ENCODE measurements at places on chromosomes 5 and 9.
A peak's percentile ranks its signal among the peaks of the same experiment; 100 is the strongest.

- DNase-seq, result no peak
These were observed 617.8 kb upstream of the DMAC1 start for GRCh38 chr9:8417341-8417740.

DNA sequence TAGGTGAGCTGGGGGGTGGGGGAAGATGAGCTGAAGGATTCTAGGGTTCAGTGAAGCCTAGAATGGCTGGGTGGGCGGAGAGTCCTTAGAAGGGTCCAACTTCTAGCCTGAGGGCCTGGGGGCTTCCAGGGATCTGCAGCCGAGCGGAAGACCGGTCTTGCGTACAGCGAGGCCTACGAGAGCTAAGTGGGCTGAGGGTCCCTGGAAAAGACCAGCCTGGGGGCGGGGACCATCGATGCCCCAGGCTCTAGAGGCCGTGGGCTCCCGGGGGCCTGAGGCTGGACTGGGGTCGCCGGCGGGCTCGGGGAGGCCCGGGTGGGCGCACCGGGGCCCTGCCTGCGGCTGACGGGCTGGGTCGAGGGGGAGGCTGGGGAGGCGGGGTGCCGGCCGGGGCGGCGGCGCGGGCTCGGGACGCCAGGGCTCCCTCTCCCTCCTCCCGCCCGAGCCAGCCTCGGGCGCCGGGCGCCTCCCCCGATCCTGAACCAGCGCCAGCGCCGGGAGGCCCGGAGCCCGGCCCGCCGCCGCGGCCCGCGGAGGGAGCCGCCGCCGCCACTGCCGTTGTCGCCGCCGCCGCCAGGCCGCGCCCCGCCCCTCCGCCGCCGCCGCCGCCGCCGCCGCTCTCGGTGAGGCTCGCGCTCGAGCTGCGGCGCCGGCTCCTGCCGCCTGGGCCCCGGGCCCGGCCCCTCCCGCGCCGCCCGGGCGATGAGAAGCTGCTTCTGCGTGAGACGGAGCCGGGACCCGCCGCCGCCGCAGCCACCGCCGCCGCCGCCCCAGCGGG is at the start of gene MVB12B:
Gene MVB12B (plus strand): TSS at position 602 of the 778 bp plus-strand sequence. CDS start 101 bp downstream, at position 703.
- peak; percentile 42 for DNase-seq

DNA sequence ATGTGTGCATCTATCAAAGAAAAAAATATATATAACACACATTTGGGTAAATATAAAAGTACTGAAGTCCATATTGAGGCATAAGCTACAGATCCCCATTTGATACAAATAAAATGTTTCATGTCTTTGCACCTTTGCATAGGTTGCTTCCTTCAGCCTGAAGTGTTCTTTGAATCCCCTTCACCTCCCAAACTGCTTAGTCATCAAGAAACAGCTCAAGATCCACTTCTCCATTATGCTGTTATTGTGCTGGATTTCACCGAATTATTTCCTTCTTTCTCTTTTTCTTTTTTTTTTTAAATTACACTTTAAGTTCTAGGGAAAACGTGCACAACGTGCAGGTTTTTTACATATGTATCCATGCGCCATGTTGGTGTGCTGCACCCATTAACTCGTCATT is 419.1 kb downstream of the ENC1 start:
- DNase-seq, result no peak

GRCh38 chr9:115018547-115019435 is 88.4 kb upstream of the TNFSF8 start:
- DNase-seq, result no peak

GRCh38 chr9:33241298-33241697 is 1.3 kb downstream of the SPINK4 start:
- DNase-seq, result no peak

DNA sequence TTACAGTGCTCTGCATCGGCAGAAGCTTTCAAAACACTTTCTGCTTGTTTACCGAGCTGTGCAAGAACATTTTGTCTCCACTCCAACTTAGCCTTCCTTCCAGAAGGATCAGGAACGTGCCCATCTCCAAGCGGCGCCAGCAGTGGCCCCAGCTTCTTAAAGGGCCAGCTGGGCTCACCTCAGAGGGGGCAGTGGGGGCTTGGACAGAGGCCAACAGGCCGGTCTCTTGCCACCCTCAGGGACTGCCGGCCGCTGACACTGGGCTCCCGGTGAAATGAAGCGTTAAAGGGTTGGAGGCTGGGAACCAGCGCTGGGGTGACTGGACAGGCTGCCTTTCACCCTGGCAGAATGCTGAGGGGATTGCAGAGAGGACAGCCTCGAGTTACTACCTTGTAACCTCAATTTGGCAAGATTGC is 67.0 kb upstream of the RNU6ATAC start:
- DNase-seq, result no peak

GRCh38 chr9:69009708-69010107 is 4.2 kb downstream of the PRKACG start:
- no peak for DNase-seq

GRCh38 chr5:139652788-139653241 is 4.7 kb downstream of the CXXC5 start:
- no peak for DNase-seq

- no peak for DNase-seq
These were observed 74.3 kb upstream of the DAB2IP start for GRCh38 chr9:121577166-121577565.

DNA sequence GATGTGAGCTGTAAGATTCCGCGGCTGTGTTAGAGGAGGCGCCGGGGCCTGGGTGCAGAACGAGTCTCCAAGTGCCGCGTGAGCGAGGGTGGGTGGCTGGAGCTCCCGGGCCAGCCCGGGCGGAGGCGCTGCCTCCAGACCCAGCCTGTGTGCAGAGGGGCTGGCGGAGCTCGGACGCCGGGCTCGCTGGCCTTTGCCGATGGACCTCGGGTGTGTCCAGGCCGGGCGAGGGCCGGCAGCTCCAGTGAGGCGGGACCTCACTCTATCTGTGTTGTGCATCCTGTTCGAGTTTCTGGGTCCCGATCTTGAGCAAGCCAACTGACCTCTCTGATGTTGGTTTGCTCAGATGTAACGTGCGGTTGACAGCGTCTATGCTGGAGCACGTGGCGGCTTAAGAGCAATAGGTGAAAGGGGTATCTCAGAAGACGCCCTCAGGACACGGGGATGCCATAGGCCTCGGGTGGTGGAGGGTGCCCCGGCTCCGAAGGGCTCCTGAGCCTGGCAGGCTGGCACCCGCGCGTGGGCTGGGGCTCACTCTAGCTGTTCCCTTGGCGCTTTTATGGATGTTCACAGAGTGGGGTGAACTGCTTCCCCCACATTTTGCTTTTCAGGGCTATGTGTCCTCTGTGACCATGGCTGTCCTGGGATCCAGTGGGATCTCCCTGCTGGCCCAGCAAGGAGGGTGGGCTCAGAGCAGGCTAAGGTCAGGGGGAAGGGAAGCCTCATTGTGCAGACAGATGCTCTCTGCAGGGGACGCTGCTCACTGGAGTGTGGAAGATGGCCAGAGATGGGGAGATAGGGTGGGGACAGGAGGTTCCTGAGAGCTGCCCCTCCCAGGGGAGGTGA is 69.8 kb downstream of the MRPL36 start:
- DNase-seq, result no peak

DNA sequence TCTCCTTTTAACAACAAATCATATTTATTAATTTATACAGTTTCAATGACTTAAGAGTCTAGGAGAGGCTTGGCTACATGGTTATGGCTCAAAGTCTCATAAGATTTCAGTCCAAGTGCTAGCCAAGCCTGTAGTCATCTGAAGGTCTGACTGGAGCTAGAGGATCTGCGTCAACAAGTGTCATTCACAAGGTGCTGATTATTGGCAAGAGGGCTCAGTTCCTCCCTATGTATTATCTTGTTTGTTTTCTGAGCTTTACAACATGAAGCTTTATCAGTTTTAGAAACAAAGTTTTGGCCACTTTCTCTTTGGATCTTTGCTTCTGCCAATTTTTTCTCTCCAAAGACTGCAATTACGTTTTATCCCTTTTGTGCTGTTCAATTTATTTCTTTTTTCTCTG is 94.7 kb downstream of the RICTOR start:
- DNase-seq, result no peak

GRCh38 chr9:33748633-33749304 is 46.6 kb upstream of the PRSS3 start:
- peak; percentile 34 for DNase-seq

DNA sequence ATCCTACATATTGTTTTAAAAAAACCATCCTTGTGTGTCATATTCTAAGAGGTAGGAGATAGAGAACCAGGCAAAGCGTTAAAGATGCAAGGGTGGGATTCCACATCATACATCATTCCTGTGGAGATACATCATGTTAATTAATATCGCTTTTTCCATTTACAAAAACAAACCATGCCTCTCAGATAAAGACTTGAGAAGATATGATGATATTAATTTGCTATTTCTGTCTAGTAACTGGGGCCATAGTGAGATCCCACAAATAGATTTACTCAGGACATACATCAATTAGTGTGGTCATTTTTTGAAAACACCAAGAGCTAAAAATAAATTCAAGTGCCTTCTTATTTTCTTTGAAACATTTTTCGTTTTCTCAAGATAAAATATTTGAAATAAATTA is 165.4 kb upstream of the TARS1 start:
- no peak for DNase-seq

- no peak for DNase-seq
These were observed 491 bp downstream of the APC start for GRCh38 chr5:112738191-112738560.

GRCh38 chr5:89520771-89521170 is 637.8 kb upstream of the MEF2C start:
- DNase-seq, result no peak

GRCh38 chr5:134656690-134657089 is 8.1 kb downstream of the SEC24A start:
- DNase-seq, result no peak

- DNase-seq, result no peak
These were observed 150.4 kb downstream of the FSTL4 start for GRCh38 chr5:133461796-133462516.

- no peak for DNase-seq
These were observed 148.2 kb upstream of the KLF4 start for GRCh38 chr9:107637421-107638420.

GRCh38 chr9:135074354-135075233 is 12.9 kb upstream of the OLFM1 start:
- DNase-seq, result no peak

DNA sequence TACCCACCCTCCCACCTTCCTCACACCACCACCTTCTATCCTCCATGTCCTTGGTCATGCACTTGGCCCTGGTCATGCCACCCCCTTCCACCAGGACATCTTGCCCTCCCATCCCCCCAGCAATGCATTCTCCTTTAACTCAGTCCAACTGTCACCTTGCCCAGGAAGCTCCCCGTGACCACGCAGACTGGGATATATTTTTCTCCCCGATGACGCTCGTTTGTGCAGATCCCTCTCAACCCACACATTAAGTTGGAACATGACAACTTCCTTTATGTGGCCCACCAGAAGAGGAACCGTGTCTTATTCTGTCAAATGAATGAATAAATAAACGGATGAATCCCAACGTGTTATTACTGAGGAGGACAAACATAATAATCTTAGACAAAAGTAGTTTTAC is 82.8 kb upstream of the TAS2R1 start:
- no peak for DNase-seq

DNA sequence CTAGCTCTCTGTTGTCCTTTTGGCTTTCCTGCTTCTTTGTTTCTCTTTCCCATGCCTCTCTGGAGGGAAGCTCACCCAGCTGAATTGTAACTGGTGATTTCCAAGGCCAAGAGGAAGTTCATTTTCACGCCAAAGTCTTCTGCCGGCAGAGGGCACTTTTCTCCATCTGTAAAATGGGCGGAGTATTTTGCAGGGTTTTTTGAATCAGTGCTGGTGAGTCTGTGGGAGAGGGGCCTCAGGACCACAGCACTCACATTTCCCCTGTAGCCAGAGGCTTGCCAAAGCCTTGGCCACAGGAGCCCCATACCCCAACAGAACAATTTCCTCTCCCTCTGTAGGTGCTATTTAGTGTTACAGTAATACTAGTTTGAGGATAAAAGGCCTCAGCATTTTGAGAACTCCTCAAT is 42.3 kb upstream of the MATR3 start:
- peak; percentile 31 for DNase-seq

DNA sequence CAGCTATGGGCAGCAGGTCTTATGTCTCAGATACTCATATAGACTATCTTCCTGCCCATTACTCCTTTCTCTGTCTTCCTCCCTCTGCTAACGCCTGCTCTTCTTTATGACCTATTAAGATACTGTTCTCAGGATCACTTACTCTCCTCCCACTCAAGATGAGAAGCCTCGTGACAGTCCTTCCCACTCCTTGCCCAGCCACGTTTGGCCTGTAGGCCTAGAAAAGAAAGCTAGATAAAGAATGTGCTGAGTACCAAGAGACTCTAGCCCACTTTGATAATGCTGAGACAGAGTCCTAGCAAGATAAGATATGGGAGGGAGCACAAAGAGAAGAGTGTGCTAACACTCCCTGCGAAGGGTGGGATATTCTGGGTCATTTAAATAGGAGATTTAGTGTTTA is 6.8 kb upstream of the DENND4C start:
- DNase-seq, result no peak
